ENCODE measurements at places on chromosomes 3 and 15. TPM values are rescaled to one million over a fixed set of nuclear protein-coding genes. Genes with fewer than 3 reads are reported as not detected.

The SUSD5 gene
- total RNA-seq = 3.9 TPM

The GRK7 gene
- total RNA-seq = 1.3 TPM

The ARGFX gene
- not detected for total RNA-seq

The SLC12A1 gene
- 2.1 TPM for total RNA-seq

The C3orf49 gene
- total RNA-seq = not detected

The GOLGA8S gene
- total RNA-seq = 0.82 TPM

The CIAO2A gene
- 42.2 TPM for total RNA-seq
